ENCODE measurements at places on chromosomes 3 and 15.

- no peak for DNase-seq
Observed at GRCh38 chr3:11632564-11632963, 11.2 kb downstream of the VGLL4 start.

GRCh38 chr3:45337839-45338470 is 50.4 kb upstream of the LARS2 start:
- DNase-seq, result no peak

- no peak for DNase-seq
Observed at GRCh38 chr3:128936341-128936740, 56.9 kb downstream of the ACAD9 start.

DNA sequence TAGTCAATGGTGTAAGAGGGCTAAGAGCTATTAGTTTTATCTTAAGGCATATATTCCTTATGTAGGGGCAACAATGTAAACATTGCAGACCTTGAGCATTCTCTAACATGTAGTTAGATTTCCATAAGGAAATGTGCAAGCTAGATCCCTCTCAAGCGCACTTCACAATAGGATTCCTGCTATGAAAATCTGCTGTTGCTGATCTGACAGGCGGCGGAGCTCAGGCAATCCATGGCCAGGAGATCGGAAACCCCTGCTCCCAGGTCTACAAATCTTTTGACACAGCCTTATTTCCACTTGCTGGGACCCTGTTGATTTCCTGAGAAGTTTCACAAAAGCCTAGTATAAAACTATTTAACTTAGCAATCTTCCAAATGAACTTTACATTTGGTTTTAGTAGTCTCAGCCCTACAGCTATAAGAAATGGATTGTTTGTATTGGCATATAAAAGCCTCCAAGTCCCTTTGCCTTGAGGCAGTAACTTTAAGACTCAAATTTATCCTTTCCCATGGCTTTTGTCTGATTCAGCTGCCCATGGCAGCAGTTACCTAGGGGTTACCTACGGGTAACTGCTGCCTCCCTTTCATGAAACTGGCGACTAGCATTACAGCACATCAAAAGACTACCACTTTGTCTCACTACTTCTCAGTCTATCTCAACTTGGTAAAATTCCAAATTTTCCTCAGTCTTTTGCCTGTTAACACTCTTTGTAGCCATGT is 22.7 kb downstream of the TRA2B start:
- DNase-seq, result no peak

DNA sequence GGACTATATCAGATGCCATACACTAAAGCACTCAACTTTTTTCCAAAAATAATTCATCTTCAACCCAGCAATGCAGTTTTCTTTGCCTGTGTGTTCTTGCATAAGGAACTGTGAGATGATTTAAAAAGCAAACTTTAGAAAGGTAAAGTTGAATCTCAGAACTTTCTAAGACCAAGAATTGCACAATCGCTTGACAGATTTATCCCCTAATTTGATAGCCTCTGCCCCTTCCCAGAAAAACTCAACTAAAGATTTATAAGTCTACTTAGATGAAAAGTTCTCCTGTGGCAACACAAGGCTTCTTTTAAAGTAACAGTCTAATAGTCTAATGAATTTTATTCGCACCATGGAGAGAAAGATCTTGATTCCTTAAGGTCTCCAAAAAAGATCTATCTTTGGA is 259.3 kb downstream of the MAGI1 start:
- no peak for DNase-seq

DNA sequence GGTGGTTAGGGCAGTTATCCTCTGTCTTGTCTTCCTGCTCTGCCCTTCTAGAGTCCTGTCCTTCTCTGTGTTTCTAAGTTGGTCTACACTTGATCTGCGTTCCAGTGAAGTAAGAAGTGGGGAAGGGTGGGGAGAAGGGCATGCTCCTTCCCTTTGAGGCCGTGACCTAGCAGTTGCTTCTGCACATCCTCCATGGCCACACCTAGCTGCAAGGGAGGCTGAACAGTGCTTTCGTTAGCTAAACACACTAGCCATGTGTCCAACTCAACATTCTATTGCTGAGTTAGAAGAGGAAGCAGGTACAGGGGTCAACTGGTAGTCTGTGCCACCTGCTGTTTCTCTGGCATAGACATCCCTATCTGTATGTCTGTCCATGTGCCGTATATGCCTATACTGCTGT is 94.5 kb downstream of the LARS2 start:
- DNase-seq, result no peak

DNA sequence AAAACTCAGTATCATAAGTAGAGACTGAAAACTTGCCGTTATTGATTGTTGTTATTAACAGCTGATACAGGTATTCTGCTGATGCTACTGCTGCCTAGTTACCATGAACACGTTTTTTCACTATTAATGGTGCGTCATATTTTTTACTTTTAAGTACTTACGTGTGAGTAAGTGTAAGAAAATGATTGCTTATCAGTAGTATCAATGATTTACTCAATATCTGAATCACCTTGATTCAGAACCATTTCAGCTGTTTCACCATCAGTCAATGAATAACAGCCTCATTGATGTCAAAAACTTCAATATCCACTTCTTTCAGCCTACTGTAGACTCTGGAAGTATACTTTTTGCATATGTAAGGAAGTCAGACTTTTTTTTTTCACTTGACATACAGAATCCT is 4.7 kb downstream of the CCR8 start:
- DNase-seq, result no peak

DNA sequence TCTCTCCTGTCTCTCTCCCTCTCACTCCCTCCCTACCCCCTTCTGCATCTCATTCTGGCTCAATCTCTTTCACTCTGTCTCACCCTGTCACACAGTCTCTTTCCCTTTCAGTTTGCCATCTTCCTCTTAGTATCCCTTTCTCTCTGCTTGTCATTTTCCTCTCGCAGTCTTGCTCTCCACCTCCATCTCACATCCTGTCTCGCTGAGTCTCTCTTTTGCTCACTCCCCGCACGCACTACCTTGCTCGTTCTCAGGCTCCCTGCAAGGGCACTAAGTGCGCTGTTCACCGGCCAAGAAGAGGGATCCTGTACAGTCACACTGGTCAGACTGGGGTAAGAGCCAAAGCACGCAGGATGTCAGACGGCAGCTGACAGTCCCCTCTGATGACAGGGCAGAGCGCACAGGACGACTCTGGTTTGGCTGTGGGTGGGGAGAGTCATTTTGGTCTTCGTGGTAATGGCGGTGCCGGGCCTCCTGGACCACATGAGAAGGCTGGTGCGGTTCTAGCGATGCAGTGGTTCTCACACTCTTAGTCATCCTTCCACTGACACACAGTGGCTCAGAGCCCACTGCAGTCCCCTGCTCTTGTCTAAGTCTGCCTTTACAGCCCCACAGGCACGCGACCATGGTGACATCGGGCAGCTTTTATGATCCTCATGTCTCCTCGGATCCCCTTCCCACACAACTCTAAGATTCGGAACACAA is 356.8 kb downstream of the FOXP1 start:
- peak; percentile 97 for DNase-seq

GRCh38 chr3:183968666-183969245 is 48.9 kb downstream of the ABCC5 start:
- no peak for DNase-seq

- DNase-seq, result no peak
Observed at GRCh38 chr15:90465930-90466567, 63.7 kb upstream of the CRTC3 start.

- no peak for DNase-seq
Observed at GRCh38 chr3:172305552-172305951, 142.7 kb downstream of the GHSR start.

DNA sequence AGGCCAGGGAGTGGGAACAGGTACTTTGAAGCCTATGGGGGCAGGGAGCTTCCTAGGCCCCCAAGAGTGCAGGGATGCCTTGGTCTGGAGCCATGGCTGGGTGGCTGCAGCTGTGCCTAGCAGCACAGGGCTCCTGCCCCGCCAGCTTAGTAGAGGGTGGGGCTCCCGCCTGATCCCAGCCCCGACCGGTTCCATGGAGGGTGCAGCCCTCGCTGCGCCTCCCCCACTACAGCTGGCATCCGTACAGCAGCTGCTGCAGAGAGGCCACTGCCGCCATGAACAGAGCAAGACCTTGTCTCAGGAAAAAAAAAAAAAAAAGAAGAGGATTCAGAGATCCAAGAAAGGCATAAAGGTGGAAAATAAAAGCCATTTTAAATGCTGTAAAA is 277.2 kb downstream of the UBE2E2 start:
- no peak for DNase-seq

DNA sequence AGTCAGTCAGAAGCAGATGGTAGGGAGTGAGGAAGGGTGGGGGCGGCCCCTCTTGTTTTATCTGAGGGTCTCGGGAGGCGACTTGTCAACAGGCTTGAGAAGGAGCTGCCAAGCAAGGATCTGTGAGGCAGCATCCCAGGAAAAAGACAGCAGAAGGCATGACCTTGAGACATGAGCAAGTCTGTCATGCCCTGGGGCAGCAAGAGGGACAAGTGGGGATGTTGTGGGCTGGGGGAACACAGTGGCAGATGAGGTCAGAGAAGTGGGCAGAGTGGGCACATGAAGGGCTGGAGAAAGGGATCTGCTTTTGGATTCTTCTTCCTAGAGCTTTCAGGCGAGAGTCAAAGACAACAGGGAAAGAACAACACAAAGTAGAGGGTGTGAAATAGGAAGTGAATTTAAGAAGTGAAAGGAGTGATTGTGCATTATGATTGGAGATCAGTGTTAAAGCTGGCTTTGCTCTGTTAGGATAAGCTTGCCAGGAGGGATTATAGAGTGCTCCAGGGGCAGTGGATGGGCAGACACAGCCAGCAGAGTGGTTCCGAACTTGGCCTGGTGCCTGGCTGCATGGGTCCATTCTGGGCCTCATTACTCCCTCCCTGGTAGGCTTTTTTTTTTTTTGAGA is 73.3 kb downstream of the USP13 start:
- no peak for DNase-seq

DNA sequence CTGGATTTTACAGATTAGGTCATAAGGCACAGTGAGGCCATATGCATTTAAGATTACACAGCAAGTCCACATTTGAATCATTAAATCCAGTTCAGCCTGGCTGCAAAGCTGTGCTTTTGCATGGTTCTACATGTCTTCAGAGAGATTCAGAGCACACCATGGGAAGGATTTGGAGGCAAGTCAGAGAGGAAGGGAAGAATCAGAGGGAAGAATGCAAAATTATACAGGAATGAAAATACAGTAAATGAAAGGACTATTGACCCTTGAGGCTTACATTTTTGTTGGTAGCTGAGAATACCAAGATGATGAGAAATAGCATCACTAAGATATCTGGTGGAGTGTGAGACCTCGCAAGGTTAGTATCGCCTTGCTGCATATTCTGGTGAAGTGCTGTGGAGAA is 13.9 kb downstream of the FILIP1L start:
- no peak for DNase-seq

GRCh38 chr15:82044373-82045178 is 1.2 kb downstream of the MEX3B start:
- peak; percentile 39 for DNase-seq
